Glutamatergic neuron (in vitro differentiated cells): ENCODE measurements at places on chromosomes 4 and X.

GRCh38 chr4:182969651-182970279, 52.6 kb upstream of the DCTD start:
- DNase-seq, result no peak

GRCh38 chr4:6449746-6450369, 22.6 kb downstream of the PPP2R2C start:
- DNase-seq, result no peak

DNA sequence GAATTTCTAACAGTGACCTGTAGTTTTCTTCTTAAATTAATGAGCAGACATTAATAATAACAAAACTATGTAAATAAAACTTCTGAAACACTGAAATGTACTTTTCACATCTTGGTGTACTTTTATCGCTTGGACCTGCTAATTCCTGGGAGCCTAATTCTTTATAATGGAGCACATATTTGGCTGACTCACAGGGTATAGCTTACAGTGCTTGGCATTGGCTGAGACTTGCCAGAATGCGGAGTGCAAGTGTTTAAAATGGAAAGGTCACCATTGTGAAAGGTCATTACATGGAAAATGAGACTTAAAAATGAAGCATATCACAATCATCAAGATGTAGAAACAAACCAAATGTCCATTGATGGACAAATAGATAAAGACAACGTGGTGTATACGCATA, 137.3 kb upstream of the PDLIM3 start:
- DNase-seq, result no peak

DNA sequence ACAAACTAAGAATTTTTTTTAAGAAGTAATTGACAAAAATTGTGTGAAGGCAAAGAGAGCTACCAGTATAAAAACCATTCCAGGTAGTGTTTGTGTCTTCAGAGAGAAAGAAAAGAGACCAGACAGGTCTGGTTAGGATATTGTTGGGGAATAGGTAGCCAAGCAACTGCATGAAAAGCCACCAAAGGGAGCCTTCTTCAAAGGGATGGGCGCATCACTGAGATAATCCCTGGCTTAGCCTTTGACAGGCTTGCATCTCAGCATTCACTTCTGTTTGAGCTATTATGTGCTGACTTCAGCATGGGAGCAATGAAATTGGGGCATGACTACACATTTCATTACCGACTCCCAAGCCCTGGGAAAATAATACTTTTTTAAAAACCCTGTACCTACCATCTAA, 496.6 kb downstream of the IL1RAPL1 start:
- no peak for DNase-seq

DNA sequence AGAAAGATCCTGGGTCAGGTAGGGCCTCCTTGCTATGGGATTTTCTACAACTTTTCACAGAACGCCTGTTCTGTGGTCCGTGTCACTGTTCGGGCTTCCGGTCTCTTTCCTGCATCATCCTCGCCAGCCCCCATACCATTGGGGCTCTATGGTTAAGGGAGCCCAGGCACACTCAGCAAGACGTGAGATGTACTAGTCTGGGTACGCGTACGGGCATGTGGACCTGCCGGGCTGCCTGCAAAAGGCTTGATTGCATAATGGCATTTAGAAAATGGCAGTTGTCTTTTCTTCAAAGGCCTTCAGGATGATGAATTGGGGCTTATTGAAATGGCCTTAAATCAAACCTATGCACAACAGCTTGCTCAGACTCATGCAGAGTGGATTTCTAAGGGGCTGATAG, 86.7 kb downstream of the CNGA2 start:
- no peak for DNase-seq

GRCh38 chr4:16704489-16704888, 194.0 kb downstream of the LDB2 start:
- no peak for DNase-seq

- DNase-seq, result no peak
Measured at GRCh38 chrX:115535844-115536243, 25.1 kb upstream of the PLS3 start.

DNA sequence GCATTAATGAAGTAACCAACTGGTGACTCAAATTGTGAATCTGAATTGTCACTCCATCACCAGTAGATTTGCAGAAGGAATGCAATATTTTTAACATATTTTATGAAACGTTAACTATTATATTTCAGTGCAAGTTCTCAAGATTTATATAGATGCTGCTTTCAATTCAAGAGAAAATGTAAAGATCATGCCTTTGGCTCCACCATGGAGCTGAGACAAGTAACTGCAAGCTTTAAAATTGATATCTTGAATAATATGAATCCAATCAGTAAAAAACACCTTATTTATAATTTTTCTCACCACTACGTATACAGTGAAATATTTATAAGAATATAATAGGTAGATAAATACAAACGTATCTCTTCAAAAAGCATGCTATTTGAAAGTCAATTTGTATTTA, 27.8 kb upstream of the GALNTL6 start:
- DNase-seq, result no peak

DNA sequence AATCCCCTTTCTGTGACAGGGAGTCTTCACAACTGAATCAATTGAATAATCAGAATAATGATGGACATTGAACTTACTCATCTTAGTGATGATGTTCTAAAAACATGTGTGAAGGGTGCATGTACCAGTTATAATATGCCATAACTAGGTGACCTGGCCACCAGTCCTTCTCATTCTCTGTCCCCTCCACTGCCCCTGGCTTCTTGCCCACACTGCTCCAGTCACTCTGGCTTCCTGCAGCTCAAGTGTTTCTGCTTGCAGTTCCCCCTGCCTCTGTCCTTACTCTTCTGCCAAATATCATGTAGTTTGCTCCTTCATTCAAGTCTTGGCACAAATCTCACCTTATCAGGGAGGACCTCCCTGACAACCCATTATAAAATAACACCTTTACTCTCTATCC, 168.1 kb upstream of the SLC7A11 start:
- DNase-seq, result no peak

- DNase-seq, result peak; percentile 85
Measured at GRCh38 chrX:37349221-37350033, at the start of gene PRRG1. TSS of gene PRRG1 (plus strand) at chrX:37349364. CDS start at chrX:37406250, 56,886 bp downstream.

GRCh38 chrX:134541906-134542305, 81.9 kb downstream of the HPRT1 start:
- no peak for DNase-seq

- no peak for DNase-seq
Measured at GRCh38 chr4:106320235-106320634, 3.9 kb downstream of the AIMP1 start.

DNA sequence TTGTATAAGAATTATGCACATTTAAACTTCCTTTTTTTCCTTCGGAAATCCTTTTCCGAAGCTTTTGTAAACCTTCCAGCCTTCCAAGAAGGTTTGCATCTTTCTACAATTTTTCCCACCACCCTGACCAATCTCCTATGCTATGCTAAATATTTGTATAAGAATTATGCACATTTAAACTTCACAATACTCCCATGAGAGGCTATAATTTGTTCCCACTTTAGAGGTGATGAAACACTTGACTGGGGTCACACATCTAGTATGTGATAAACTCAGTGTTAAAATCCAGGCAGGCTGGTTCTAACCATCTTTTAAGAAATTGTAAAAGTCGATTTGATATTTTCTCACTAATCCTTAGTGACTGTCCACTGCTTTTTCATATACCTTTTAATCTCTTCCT, 22.1 kb downstream of the NUDT6 start:
- DNase-seq, result no peak

- DNase-seq, result no peak
Measured at GRCh38 chrX:40538406-40538805, 42.4 kb upstream of the ATP6AP2 start.

GRCh38 chrX:147699061-147699460, 212.7 kb upstream of the FMR1 start:
- no peak for DNase-seq

DNA sequence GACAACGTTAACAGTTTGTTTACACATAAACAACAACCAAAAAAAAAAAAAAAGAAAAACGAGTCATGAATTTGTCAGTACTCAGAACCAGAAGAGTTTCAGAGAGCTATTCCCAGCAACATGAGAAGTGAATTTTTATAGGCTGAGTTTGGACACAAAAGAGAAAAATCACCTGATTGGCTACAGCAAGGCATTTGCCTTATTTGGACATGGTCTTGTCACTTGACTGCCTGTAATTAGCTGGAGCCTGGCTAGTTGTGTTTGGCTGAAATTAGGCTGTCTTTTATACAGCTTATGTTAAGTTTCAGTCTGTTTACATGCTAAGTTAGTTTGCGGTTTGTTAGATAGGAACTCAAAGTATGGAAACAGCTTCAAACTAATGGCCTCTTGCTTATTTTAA, 880 bp upstream of the TEX13A start:
- no peak for DNase-seq

DNA sequence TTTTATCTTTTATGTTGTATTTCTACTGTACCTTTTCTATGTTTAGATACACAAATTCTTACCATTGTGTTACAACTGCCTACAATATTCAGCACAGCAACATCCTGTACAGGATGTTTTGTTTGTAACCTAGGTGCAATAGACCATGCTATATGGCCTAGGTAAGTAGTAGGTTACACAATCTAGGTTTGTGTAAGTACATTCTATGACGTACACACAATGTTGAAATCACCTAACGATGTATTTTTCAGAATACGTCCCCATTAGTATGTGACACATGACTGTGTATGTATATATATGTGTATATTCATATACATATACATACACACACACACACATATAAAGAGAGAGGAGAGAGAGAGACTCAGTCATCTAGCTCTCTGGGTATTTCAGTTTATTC, 103.5 kb downstream of the CLNK start:
- no peak for DNase-seq

DNA sequence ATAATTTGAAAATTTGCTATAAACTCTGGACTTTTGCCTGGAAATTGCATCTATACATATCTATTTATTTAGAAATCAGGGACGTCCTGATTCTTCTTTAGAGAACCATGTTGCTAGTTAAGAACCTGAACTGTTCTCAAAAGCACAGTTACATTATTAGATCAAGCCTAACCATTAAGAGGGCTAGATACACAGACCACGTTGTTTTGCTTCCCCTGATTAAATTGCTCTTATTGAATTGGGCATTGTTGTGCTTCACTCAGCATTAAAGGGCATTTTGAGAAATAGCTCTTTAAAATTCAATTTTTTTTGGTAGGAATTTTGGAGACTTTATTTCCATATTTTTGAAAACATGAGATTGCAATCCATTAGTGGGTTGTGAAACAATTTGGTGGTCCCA, 44.4 kb downstream of the FIP1L1 start:
- no peak for DNase-seq

- DNase-seq, result no peak
Measured at GRCh38 chrX:137290011-137290410, 256.2 kb upstream of the GPR101 start.

GRCh38 chrX:33465137-33465536, 253.8 kb upstream of the DMD start:
- DNase-seq, result no peak

DNA sequence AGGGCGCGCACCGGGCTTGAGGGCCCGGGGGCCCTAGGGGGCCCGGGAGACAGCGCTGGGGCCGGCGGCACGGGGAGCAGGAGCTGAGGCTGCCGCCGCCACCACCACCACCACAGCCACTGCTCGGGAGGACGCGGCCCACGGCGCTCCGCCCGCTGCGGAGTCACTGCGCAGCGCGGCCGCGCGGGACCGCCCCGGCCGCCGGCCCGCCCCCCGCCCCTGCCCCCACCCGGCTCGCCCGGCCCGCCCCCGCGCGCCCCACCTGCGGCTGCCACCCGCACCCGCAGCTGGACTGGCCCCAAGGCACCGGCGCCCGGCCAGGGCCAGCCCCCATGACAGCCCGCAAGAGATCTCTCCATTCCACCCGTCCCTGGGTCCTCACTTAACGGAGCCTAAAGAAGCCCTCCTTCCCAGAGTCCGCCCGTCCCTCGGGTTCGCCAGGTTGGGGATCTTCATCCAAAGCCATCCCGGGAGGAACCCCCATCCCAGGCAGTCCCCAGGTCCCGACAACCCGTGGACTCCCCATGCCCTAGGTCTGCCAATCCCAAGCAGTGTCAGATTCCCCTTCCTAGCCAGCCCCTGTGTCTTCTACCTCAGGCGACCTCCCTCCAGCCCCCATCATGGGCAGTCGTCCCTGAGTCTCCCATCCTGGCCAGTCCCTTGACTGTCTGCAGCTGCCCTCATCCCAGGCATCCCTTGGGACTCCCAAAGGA, 40.0 kb upstream of the IQSEC2 start:
- DNase-seq, result peak; percentile 22

- no peak for DNase-seq
Measured at GRCh38 chrX:2614911-2615310, 76.2 kb upstream of the CD99 start.
